NCI-H460 (cell line): ENCODE measurements at places on chromosomes 2 and 18.

DNA sequence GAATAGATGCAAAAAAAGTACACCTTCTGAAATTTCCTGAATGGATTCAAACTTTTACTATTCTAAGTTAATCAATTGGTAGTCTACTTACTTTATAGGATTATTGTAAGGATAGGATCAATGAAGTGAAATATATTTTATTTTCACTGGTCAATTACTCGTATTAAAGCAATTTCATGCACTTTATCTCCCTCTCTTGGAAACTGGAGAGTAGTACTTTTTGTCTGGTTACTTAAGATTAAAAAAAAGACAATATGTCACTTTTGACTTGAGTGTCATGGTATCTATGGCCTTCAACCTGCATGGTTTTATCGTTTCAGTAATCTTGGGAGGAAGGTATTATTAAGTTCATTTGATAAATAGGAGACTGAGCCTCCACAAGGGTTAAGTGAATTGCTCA, 1.0 kb upstream of the KYNU start:
- DNase-seq, result no peak

GRCh38 chr18:62664414-62664813, 50.9 kb upstream of the PHLPP1 start:
- no peak for DNase-seq

DNA sequence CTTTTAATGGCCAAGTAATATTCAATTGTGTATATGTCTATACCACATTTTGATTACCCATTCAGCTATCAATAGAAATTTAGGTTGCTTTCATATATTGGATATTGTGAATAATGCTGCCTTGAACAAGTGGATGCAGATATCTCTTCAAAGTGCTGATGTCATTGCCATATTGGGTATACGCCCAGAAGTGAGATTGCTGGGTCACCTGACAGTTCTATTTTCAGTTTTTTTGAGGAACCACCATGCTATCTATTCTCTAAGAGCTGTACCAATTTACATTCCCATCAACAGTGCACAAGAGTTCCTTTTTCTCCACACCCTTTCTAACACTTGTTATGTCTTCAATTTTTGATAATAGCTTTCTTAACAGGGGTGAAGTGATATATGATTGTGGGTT, 306.9 kb downstream of the ZNF516 start:
- no peak for DNase-seq

DNA sequence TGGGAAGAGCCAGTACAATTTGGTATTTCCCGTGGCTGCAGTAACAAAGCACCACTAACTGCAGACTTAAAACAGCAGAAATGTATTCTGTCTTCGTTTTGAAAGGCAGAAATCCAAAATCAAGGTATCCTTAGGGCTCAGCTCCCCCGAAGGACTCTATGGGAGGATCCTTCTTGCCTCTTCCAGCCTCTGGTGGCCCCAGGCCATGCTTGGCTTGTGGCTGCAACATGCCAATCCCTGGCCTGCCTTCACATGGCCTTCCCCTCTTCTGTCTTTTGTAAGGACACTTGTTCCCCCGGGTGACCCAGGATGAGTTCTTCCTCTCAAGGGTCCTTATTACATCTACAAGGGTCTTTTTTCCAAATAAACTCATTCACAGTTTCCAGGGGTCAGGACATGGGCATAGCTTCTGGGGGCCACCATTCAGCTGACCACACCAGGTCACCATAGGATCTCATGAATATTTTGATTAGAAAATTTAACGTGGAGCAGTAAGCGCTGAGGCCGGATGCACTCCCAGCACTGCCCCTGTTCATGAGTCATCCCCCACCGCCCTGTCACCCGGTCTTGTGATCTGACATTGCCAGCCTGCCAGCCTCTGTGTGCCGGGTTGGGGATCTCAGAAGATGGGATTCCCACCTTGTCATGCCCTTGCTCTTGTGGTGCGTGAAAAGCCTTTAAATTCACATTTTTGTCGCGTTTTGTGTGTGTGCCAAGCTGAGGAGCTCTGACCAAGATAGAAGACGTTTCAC, 61.2 kb upstream of the B3GNT7 start:
- no peak for DNase-seq

- DNase-seq, result no peak
Measured at GRCh38 chr18:47898696-47899095, 31.8 kb downstream of the SMAD2 start.

DNA sequence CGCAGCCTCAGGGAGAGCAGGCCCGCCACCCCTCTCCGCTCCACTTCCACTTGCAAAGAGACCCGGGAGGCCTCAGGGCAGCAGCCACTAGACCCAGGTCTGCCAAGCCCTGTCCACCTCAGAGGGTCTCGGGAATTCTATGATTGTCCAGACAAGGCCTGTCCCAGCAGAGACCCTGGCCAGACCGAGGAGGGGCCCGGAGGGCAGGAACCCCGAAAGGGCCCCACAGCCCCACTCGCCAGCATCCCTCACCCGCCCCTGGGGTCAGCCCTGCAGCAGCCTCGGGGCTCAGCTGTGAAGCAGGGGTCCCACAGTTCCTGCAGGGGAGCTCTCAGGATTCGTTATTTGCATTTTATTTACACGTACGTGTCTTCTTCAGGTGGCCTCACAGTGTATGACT, 269.5 kb downstream of the EIPR1 start:
- DNase-seq, result no peak

GRCh38 chr2:230505162-230505561, 89.2 kb downstream of the SP100 start:
- no peak for DNase-seq

DNA sequence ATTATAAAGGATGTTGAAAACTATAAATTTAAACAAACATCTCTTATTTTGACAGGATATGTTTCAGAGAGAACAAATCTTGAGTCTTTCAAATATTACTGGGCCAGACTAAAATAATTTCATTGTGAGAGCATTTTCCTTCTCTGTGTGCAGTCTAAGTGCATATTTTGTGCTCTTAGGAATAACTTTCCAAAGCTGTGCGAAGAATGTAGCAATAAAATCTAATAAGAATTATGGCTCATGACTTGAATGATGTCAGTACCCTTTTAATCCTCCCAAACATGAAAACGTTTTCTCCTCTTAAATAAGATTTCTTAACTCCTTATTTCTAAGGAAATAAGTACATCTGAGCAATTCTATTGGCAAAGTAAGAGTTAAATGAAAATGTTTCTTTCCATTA, 76.2 kb upstream of the EFEMP1 start:
- DNase-seq, result no peak

- peak; percentile 26 for DNase-seq
Measured at GRCh38 chr2:25877431-25878360, 591 bp downstream of the ASXL2 start.

DNA sequence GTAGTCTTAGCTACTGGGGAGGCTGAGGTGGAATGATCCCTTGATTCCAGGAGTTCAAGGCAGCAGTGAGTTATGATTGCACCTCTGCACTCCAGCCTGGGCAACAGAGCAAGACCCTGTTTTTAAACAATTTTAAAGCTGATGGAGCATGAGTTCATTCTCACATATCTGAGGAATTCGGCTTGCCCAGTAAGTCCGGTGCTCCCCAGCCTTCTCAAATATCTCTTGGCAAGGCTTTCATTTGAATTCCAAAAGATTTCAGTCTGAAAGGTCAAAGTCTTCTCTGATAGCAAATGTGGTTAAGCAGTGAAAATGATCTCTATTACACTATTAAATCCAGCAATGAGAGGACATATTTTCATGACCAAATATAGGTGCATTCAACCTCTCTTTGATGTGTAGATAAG, 27.9 kb downstream of the PIEZO2 start:
- no peak for DNase-seq

DNA sequence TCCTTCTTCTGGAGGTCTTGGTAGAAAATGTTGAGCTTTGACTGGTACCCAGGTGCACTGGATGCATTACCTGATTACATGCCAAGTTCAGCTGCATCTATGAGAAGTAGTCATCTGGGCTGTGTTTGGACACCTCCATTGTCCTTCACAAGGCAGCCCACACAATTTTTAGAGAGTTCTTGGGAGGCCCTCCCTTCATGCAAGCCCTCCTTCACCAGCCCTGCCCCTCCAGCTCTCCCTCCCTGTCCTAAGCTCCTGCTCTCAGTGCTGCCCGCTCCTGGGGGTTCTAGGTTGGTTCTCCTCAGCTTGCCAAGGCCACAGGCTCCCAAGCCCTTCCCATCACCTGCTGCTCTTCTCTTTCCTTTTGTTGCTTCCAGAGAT, 148.7 kb downstream of the DYSF start:
- no peak for DNase-seq

GRCh38 chr2:66467718-66468117, 32.8 kb downstream of the MEIS1 start:
- DNase-seq, result no peak

DNA sequence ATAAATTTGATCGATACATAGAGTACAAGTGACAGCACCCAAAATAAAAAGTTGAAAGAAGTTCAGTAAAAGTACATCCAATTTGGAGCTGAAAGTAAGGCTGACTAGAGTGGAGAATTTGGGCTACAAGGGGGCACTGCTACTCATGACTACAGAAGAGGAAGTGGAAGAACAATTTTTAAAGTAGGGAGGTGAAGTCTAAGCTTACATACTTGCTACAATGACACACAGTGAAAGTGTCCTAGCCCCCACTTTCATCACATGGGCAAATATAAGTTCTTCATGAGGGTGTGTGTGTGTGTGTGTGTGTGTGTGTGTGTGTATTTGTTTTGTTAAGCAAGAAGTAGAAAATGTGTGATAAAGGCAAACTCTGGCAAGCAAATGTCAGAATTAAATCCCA, 45.7 kb downstream of the MAP3K2 start:
- no peak for DNase-seq

DNA sequence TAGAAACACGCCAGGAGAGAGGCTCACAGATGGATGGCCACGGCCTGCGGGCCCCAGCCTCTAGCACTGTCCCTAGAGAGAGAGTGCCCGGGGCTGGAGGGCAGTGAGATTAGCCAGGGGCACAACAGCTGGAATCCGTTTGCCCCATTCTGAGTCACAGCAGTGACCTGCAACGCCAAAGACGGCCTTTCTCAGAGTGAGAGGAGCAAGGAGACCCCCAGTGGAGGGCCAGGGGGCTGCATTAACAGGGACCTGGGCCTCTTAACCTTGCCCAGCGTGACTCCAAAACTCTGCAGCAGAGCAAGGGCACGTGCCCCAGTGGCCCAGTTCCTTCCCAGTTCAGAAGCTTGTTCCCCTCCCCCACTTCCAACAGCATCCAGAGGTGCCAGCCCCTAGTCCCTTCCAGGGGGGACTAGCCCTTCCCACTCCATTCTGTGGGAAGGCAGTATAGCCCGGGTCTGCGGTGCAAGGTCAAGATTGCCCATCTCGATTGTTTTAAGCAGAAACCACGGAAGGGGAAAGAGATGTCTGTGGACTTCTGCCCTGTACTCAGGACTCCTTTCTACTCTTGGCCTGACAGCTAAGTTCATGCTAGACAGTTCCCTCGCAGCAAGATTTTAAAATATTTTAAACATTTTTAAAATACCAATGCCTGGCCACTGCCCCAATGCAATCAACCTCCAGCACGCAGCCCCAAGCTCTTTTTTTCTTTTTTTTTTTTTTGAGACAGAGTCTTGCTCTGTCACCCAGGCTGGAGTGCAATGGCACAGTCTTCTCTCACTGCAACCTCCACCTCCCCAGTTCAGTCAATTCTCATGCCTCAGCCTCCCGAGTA, 50.9 kb upstream of the BIN1 start:
- no peak for DNase-seq

GRCh38 chr2:237043866-237044265, 41.8 kb upstream of the COPS8 start:
- DNase-seq, result no peak

DNA sequence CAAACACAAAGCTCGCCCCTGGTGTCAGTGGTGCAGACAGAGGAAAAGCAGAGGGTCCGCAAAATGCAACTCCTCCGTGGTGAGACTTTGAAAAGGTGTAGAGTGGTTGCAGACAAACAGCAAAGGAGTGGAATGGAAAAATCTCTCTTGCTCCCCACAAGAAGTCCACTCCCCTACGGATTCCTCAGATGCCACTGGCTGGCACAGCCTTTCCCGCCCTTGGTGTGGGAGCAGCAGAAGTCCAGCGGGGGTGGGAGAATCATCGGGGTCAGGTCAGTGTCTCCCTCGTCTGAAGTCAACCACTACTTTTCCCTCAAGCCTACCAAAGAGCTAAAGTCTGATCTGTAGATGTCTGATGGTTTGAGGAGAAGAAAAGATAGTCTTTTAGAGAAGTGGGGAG, 22.3 kb upstream of the B3GNT7 start:
- DNase-seq, result no peak

- no peak for DNase-seq
Measured at GRCh38 chr2:234302664-234302991, 194.3 kb downstream of the ARL4C start.

DNA sequence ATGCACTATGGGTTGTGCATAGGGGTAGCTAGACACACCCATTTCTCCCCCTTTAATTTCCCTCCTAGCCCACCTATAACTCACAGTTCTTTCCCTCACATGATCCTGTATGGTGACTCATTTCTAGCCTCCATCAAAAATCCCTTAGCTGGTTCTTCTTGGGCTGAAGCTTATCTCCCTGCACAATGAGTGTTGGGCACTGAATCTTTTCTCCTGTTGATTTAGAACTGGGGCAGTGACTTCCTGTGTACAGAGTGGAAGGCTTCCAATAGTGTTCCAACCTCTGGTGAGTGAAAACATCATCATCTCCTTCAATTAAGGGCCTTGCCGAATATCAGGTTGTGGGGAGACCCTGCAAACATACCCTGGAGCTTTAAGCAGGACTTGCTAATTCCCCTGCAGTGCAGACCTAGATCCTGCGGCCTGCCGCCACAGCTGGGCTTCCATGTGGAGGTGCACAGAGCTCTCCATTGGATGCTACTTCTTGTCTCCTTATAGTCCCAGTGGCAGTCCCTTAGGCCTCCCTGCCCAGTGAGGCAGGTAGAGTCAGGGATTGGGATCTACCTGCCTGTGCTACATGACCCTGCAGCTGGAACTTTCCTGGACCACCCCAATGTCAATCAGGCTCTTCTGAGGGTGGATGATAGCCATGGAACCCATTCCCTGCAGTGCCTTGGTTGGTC, 121.8 kb downstream of the PLB1 start:
- DNase-seq, result no peak

- DNase-seq, result no peak
Measured at GRCh38 chr2:176085120-176085788, 1.5 kb upstream of the EVX2 start.

- no peak for DNase-seq
Measured at GRCh38 chr2:112798979-112799975, 15.0 kb upstream of the IL1A start.

GRCh38 chr2:187783446-187783845, 229.2 kb upstream of the TFPI start:
- DNase-seq, result no peak

GRCh38 chr18:79935499-79935898, 16.0 kb downstream of the SLC66A2 start:
- DNase-seq, result no peak

DNA sequence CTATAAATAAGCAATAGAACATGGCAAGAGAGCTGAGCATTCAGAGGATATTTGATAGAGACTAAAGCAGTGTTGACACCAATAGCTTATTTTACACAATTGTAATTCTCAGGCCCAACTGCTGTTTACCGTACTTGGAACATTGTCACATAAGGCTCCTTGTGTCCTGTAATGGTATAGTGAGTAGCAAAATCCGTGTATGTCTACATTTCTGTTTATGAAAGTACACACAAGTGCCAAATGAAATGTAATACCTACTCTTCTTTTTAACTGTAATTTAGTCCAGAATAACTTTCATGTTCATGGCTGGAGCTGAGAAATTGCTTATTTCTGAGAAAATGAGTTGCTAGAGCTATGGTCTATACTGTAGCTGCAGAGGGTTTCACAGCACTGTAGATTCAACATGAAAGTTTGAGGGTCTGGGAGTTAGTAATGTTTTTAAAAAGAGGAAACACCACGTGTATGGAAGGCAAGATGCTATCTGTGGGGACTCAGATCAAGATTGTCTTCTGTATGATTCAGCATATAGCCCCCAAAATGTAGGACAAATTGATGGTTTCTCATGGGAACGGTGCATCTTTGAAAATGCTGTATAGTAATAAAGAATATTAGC, 110.2 kb upstream of the NOSTRIN start:
- DNase-seq, result no peak
